Chondrocyte (in vitro differentiated cells): ENCODE measurements at places on chromosomes 6 and 20. TPM values are rescaled to one million over a fixed set of nuclear protein-coding genes. Genes with fewer than 3 reads are reported as not detected.

DNA sequence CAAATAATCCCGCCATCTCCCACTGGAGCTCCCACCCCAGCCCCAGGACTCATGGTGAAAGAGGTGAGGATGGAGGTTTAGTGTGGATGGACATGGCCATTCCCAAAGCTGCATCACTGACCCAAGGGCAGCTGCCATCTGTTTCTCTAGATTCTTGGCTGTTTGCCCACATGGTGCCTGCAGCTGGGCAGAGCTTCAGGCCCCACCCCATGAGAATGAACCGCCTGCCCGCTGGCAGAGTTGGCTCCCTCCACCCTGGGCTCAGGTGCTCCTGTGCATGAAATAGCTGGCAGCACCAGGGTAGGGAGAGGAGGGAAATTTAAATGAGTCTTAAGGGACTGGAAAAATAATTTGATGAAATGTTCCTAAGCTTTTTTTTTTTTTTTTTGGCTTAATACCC lies 17.4 kb downstream of the SCML4 start:
- DNase-seq = no peak

DNA sequence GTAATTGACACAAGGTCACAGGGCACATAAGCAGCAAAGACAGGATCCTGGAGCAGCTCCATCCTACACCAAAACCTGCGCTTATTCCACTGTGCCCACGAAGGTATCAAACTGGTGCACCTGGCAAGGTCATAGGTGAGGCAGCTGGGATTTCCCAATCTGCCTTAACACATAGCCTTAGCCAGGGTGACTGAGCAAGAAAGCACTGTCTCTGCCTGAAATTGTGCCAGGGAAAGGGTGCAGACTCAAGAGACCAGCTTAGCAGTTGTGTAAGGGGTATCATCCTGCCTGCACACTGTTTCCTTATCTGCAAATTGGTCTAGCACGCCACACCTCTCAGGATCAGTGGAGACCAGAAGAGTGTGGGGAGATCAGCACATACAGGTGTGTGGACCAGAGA lies 82.8 kb downstream of the MAFB start:
- no peak for DNase-seq

- no peak for DNase-seq
Measured at GRCh38 chr20:50930139-50930975, 880 bp downstream of the ADNP start.

DNA sequence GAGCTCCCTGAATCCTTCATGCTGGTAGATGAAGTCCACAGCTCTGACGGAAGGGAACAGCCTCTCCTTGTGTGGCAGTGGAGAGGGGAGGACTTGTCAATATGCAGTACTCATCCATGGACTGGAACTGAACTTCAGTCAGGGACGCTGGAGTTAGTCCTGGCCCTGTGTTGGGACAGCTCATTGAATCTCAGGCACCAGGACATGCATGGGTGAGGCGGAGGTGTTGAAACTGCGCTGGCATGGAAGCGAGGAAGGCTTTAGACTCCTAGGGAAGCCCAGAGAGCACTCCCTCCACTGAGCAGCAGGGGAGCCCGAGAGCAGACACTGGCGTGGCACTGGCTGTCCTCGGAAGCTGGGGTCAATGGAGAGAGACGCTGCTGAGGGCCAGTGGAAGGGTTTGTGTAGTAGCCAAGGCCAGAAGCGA lies 161.3 kb upstream of the GGTLC1 start:
- DNase-seq = no peak

GRCh38 chr20:44938637-44939036 lies 21.6 kb downstream of the TOMM34 start:
- DNase-seq = no peak

GRCh38 chr6:103783329-103783728 lies 1076.4 kb downstream of the HACE1 start:
- no peak for DNase-seq

- DNase-seq = no peak
Measured at GRCh38 chr6:14950103-14950969, 295.5 kb upstream of the JARID2 start.

GRCh38 chr20:3889489-3890397 lies 556 bp downstream of the PANK2 start:
- no peak for DNase-seq

DNA sequence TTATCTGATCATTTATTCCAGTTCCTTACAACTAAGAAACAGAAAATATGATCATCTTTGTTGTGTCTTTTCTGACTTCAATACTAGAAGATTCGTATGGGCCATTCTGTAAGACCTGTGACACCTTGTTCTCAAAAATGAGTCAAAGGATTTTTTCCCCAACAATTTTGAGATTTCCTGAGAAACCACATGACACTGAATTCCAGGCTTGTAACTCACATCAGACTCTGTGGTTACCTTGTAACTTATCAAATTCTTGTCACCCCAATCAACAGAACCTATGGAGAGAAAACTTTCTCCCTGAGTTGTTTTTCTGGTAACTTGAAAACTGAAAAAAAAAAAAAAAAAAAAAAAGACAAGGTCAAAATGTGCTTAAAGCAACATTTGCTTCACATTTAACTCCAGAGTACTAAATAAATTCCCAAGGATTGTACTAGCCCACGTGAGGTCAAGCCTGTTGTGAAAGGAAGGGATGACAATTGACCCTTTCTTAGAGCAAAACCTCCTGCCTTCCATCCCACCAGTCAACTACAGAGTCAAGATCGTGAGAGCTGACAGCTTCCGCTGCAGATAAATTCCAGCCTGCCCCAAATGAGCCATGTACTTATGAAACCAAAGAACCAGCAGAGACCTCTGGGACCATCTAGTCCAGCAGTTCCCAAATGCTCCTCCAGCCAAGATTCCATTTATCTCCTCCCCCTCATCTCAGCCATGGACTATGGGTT lies 140.3 kb downstream of the TBX18 start:
- no peak for DNase-seq

DNA sequence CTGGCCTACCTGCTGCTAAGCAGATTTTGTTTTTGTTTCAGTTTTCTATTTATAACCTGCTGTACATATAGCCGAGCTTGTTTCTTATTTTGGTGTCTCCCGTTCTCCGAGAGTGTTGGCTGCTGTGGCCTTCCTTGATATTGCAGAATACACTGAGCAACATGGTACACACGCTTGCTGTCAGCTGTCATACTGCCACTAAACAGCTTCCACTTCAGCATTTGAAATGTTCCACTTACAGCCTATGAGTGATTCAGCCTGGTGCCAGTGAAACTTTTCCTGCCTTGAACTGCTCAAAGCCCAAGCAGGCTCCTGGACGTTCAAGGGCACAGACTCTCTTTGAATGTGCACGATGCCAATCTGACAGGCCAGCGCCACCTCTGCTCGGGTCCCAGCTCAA lies 87.1 kb downstream of the PSMG4 start:
- DNase-seq = no peak

GRCh38 chr20:47610247-47610944 lies 108.7 kb downstream of the NCOA3 start:
- DNase-seq = no peak

- no peak for DNase-seq
Measured at GRCh38 chr6:6411115-6411514, 90.7 kb upstream of the F13A1 start.

- DNase-seq = no peak
Measured at GRCh38 chr6:134115715-134116074, 63.3 kb upstream of the SLC2A12 start.

- DNase-seq = no peak
Measured at GRCh38 chr6:129865013-129865412, 3.9 kb upstream of the TMEM244 start.

- DNase-seq = no peak
Measured at GRCh38 chr6:148470606-148471465, 128.2 kb downstream of the SASH1 start.

DNA sequence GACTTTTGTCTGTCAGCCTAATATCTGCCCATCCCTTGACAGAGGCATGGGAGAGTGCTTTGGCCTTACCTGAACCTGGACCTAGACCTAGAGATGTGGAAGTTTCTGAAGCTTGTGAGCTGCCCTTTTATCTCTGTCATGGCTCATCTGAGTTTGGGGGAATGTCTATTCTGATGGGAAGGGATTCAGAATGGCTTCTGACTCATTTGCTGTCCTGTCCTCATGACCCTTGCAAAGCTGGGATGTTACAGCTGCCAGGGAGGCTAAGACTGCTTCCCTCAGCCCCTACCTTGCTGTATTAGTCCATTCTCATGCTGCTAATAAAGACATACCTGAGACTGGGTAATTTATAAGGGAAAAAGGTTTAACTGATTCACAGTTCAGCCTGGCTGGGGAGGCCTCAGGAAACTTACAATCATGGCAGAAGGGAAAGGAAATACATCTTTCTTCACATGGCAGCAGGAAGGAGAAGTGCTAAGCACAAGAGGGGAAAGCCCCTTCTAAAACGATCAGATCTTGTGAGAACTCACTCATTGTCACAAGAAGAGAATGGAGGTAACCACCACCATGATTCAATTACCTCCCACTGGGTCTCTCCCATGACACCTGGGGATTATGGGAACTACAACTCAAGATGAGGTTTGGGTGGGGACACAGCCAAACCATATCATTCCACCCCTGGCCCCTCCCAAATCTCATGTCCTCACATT lies 252.2 kb downstream of the ERMARD start:
- no peak for DNase-seq

DNA sequence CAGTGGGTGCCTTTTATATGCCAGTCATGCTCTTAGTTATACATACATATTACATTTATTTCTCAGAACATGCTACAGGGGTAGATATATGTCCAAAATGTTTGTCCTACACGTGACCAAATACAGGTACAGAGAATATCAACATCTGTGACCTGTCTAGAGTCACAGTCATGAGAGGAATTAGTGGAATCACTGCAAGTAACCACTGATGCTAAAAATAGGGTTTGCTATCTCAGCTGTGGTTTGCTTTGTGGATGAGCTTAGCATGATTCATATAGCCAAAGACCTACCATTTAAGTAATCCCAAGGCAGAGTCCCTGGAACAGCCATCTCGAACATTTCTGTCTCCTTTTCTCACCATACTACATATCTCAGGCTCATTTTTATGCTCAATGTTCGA lies 32.3 kb downstream of the GSTA3 start:
- DNase-seq = no peak

GRCh38 chr6:15108383-15108715 lies 137.5 kb upstream of the JARID2 start:
- no peak for DNase-seq

DNA sequence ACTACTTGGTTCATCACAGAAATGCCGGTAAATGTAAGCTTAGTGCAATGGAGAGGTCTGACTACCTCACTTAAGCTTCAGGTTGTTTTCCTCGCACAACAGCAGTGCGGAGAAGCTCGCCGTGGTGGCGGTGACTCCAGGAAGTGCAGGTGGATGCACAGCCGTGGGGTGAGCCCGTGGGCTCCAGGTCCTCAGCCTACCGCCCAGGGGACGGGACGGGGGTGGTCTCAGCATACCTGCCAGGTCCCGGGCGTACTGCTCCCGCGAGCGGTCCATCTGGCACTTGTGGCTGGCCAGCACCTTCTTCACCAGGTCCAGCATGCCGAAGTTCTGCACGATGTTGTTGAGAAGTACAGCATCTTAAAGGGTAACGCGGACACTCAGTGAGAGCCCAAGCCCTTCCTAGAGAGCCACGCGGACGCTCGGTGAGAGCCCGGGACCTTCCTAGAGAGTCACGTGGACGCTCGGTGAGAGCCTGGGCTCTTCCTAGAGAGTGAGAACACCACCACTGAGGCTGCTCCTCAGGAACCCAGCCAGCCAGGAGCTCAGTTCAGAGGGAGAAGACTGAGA lies 17.8 kb upstream of the HELZ2 start:
- DNase-seq = peak; percentile 83

GRCh38 chr6:133953634-133954415 lies 801 bp downstream of the TBPL1 start:
- DNase-seq = no peak

DNA sequence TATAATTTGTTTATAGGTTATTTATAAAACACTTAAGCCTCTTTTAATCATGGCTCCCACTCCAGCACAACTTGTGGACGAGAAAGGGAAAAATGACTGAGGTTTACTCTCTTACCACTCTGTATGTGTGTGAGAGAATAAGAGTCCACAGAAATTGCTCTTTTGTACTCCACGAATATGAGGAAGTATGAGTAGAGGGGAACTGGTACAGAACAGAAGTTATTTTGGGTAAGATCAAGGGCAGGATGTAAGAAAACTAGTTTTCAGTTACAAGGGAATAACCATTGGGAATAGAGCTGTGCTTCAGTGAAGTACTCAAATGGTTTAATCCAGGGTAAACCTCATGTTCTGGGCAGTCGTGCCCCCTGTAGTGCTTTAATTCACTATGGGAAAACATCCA lies 72.6 kb downstream of the REV3L start:
- DNase-seq = no peak

DNA sequence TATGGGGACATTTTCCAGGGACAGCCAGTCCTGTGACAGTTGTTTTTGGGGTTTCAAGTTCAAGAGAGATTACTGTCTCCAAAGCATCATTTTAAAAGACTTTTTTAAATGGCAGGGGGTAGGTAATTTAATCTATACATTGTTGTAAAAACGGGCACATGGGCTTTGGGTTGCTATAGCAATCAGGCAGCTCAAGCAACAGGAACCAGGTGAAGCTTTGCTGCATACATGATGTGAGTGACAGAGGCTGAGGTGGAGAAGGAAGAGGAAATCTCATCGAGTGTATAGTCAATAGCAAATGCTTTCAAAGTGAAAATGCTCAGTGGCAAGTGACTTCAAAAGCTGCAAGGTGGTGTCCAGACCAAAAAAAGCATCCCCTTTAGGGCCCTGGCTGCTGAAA lies 277.4 kb upstream of the JAG1 start:
- DNase-seq = no peak

GRCh38 chr20:24297993-24298392 lies 171.4 kb upstream of the SYNDIG1 start:
- no peak for DNase-seq

DNA sequence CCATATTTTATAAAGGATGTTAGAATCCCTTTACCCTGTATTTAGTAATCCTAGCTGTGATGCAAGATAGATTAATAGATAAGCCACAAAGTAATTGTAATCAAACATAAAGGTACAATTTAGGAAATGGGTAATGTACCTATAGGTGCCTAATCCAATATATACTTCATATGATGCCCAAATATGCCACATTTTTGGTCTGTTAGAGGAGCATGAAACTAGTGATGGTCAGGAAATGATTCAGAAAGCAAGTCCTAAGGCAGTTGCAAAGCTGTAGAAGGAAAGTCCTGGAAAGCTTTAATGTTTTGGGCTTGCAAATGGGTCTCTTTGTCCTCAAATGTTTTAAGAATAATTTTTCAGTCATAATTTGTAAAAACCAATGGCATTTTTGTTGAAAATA lies 76.6 kb upstream of the PTPRK start:
- no peak for DNase-seq

Gene SSTR4
- total RNA-seq = 0.33 TPM in 1 of 3 replicates, not detected in the others

Gene PRPH2
- not detected in 3 replicates for total RNA-seq

Gene DEFB132
- not detected in 3 replicates for total RNA-seq

Gene HECA
- 19.5 to 23.8 TPM (median 22.6 TPM) in 3 replicates for total RNA-seq

Gene MUC21
- total RNA-seq = not detected in 3 replicates

Gene POPDC3
- total RNA-seq = 2.6 to 4.6 TPM (median 3.4 TPM) in 3 replicates

Gene ZSCAN23
- 2.1 to 3.5 TPM (median 3.3 TPM) in 3 replicates for total RNA-seq

Gene MAK
- total RNA-seq = not detected in 3 replicates

Gene ZSCAN16
- 2.5 to 3.0 TPM (median 3.0 TPM) in 3 replicates for total RNA-seq

Gene NOTCH4
- total RNA-seq = 0.82 to 1.6 TPM (median 1.4 TPM) in 3 replicates

Gene ZC2HC1B
- total RNA-seq = 0.46 TPM in 1 of 3 replicates, not detected in the others

Gene CST7
- not detected in 3 replicates for total RNA-seq

Gene LY86
- not detected in 3 replicates for total RNA-seq

Gene GPSM3
- 3.6 to 5.6 TPM (median 5.4 TPM) in 3 replicates for total RNA-seq

Gene SCRT2
- total RNA-seq = not detected in 3 replicates
